ENCODE measurements at places on chromosomes 16 and 17.

DNA sequence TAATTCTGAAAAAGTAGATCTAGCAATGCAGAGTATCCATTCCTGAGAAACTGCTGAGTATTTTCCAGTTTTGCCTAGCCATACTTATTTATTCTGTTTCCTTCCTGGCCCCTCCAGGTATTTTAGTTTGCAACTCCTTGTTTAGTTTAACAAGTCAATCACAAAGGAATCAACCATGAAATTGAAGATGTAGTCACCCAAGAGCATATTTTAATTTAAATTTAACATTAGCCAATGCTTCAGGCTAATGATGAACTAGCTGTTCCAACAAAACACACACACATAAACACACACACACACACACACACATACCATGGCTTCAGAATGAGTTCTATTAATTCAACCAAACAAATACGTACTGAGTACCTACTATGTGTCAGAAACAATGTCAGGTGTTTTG lies 332.8 kb upstream of the ERCC4 start:
- DNase-seq, result no peak

GRCh38 chr16:57146735-57147134 lies 39.1 kb downstream of the PSME3IP1 start:
- no peak for DNase-seq

DNA sequence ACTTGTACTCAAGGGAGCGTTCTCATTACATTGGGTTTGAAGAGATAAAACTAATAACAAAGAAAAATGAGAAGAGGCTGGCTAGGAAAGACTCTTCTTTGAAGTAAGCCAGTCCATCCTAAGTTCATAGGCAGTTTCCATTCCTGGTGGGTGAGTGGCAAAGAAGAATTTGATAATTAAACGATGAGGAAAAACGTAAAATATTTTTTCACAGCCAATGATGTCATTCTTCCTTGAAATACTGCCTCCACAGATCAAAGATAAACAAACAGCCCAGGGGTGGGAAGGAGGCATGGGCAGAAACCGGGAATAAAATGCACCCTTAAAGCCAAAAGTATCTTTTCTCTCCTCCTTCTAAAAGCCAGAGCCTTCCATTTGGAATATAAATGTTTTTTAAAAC lies 346.6 kb downstream of the PMP22 start:
- DNase-seq, result no peak

DNA sequence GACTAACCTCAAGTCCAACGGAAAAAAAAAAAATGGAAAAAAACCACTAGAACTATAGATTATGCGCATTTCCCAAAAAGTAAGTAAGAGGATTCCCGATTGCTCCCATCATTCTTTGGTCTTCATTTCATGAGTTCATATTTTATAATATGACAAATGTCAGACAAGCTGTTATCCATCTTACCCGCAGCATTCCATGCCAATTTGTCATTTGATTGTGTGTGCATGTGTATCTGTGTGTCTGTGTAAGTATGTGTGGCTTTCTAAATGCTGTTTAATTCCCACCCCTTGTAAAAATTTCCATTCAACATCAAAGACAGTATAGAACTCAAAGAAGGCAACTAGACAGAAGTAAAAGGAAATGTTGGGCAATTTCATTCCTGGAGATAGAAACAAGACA lies 434.1 kb downstream of the CDH11 start:
- DNase-seq, result no peak

All from CD4-positive, alpha-beta T cell (primary cell).